ENCODE measurements at places on chromosomes 5 and 9.

GRCh38 chr5:180808461-180809000 lies 5.9 kb upstream of the MGAT1 start:
- no peak for DNase-seq

DNA sequence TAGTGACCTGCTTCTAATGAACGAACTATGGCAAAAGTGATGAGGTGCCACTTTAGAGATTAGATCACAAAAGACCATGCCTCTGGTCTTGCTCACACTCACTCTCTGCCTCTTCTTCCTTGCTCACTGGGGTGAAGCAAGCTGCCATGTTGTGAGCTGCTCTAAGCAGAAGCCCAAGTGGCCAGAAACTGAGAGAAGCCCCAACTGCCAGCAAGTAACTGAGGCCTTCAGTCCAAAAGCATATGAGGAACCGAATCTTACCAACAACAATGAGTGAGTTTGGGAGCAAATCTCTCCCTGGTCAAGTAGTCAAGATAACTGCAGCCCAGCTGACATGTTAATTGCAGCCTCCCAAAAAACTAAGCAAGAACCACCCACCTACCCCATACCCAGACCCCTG lies 126.0 kb upstream of the ACO1 start:
- no peak for DNase-seq

- no peak for DNase-seq
These were observed 708 bp downstream of the SPOUT1 start for GRCh38 chr9:128828719-128829452.

- no peak for DNase-seq
These were observed 529 bp upstream of the NRARP start for GRCh38 chr9:137302449-137303150.

GRCh38 chr9:6619909-6620308 lies 25.6 kb downstream of the GLDC start:
- no peak for DNase-seq

DNA sequence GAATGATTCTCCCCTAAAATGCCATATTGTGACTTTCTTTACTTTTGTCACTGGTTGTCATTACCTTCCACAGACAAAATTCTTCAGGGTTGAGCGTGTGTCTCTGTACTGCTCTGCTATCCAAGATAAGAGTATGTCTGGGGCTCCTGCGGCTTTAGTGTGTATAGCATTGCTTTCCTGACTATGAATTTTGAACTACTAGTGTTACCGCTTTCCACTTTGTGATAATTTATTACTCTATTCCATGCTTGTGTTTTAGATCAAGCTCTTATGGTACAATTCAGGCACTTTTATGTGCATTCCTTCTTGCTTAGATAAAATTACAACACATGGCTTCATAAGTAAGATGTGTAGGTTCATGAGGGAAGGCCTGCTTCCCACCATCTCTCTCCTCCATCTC lies 51.5 kb upstream of the MEF2C start:
- no peak for DNase-seq

DNA sequence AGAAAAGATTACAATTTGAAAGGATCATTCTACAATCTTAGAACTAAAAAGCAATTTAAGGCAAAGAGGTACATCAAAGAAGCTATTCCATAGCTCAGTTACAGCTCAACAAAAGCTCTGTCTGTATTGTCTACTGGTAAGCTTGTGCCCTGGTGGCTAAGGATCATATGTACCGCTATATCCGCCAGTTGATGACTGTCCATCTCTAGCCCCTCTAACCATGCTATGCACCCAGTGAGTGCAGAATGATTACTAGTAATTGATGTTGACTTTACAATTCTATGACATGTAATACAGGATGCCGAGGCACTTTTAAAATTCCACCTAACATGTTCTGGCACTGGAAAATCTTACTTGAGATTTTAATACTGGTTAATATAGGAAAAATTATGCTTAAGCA lies 13.1 kb downstream of the LOX start:
- DNase-seq, result no peak

DNA sequence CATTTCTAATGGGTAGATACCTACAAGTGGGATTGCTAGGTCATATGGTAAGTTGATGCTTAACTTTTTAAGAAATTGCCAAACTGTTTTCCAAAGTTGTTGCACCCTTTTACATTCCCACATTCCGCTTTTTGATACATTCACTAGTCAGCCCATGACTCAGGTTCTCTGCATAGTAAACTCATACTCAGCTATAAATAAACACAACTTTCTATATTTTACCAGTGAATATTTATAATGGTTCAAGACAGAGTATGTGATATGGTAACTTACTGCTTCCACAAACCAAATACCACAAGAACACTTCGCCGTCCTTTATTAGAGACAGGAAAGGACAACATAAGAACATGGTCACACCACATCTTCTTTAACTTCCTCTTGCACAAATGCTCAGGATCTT lies 54.0 kb downstream of the PLPP1 start:
- no peak for DNase-seq

DNA sequence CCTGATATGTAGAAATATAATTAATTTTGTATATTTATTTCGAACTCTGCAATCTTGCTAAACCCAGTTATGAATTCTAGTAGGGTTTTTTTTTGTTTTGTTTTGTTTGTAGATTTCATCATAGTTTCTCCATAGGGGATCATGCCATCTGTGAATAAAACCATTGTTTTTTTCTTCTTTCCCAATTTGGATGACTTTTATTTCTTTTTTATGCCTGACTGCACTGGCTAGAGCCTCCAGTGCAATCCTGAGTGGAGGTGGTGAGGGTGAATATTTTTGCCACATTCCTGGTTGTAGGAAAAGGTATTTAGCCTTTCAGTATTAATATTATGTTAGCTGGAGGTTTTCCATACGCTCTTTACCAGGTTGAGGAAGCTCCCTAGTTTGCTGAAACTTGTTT lies 70.0 kb upstream of the GFPT2 start:
- no peak for DNase-seq

DNA sequence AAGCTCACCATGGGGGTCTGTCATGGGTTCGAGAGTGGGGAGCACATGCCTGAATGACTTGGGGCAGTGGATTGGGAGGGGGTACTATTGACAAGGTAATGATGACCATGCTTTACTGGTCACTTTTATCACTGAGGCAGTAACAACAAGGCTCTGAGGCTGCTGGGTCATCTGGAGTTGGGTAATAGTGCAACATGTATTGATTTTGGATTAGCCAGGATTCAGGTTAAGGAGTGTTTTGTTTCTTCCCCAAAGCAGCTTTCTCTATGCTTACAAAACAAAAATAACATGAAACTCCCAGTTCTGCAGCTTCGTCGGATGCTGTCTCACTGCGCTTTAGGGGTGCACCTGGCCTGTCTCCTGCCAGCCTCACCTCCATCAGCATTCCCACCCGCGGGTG lies 155.3 kb downstream of the GADD45G start:
- DNase-seq, result no peak

GRCh38 chr9:16099732-16100536 lies 547.1 kb downstream of the CCDC171 start:
- DNase-seq, result no peak

DNA sequence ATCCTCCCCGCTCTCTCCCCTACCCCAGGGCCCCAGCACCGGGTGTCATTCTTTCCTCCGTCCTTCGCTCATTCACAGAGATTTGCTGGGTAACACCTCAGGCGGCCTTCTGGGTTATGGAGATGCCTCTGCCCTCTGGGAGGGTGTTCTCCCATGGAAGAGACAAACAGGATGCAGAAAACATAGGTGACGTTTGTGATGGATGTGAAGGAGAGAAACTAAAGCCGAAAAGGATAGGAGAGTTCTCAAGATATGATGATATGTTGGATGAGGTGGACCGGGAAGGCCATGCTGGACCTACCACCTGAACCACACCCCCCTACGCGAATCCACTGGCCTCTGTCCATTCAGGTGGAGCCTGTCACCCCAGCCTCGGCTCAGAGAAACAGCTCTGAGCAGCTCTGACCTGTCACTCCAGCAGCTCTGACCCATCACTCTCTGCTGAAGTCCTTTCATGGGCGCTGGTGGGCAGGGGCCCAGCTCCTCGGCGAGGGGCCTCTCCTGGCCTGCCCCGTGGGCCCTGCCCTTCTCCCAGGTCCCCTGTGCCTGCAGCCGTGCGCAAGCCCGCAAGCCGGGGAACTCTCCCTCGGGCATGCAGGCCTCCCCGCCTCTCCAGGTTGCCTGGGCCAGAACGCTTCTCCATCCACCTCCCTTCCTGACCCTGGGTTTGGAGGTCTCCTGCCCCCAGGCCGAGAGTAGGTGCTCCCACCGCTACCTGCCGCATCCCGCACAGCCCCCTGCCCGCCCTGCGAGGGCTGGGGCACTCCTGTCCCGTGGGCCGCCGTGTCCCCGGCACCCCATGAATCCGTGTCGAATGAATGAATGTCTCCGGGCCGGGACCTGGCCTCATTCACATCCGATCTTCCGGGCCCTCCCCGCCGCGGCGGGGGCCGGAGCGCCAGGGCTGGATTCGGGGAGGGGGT lies 717 bp upstream of the NCS1 start:
- no peak for DNase-seq

- no peak for DNase-seq
These were observed 86.3 kb downstream of the ELAVL2 start for GRCh38 chr9:23739753-23740152.

GRCh38 chr5:40716590-40716989 lies 36.9 kb downstream of the PTGER4 start:
- DNase-seq, result no peak

DNA sequence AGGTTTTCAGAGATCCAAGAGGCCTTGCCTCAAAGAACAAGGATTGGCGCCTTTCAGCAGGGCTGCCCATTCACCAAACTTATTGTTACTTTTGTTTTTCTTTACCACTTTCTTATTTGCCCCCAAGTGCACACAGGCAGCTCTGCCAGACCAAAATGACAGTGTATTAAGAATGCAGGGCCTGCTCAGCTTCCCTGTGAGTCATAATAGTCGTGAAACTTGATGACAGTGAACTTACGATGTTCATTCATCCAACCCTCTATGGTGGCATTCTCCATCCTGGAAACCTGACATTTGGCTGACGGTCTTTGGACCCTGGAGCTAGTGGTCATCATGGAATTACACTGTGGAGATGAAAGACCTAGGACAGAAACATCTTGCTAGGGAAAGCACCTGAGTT lies 44.3 kb downstream of the UBE2QL1 start:
- DNase-seq, result no peak

GRCh38 chr9:122186301-122186700 lies 26.6 kb downstream of the MORN5 start:
- no peak for DNase-seq

GRCh38 chr9:10867194-10867593 lies 254.4 kb upstream of the PTPRD start:
- no peak for DNase-seq

- no peak for DNase-seq
These were observed 665.0 kb downstream of the ELAVL2 start for GRCh38 chr9:23160952-23161469.

DNA sequence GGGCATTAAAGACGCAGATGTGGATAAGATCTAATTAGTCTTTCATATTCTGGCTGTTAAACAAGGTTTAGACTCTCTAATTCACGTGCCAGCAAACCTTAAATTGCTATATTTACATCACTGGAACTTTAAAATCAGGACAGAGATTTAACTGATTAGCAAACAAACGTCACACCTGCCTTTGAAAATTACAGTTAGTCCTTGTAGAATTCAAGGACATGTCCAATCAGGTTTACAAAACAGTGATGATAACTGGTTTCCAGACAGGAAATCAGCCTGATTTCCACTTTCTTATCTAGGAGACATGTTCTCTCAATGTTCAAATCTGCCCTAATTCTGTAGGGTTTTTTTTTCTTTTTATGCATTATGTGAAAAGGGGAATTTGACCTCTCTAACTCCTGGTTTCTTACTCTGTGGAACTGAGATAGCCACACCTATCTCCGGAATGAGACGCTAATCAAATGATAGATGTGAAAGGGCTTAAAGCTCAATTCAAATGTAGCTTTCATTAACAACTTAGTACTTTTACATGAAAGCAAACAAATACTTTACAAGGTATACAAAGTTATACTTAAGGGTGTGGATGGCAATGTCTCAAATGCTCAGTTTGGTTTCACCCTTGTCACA lies 26.5 kb downstream of the SPINK5 start:
- DNase-seq, result no peak

GRCh38 chr5:140399979-140400729 lies 1.5 kb upstream of the ANKHD1 start:
- no peak for DNase-seq

GRCh38 chr9:116207371-116208111 lies 54.0 kb downstream of the PAPPA start:
- DNase-seq, result no peak

All from NCI-H1105 (cell line).